ENCODE measurements at places on chromosomes 1 and 21.

GRCh38 chr1:211876851-211877590, 46.5 kb upstream of the LPGAT1 start:
- no peak for DNase-seq

DNA sequence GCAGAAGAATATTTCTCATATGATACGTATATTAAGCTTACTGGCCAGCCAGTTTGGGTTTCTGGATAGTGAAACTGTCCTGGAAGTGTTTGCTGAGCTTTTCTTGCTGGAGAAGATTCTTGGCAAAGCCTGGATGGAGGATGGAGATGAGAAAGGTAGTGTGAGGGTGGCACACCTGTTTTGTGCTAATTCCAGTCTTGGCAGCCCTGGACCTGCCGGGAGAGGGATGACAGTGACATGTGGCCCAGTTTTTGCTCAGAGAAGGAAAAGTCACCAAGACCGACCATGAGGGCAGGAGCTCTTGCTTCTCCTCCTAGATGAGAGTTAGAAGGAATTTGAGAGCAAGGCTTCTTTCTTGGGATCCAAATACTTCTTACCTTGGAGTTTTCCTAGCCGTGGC, 34.1 kb downstream of the DOP1B start:
- DNase-seq = no peak

GRCh38 chr1:71167505-71167904, 86.7 kb upstream of the ZRANB2 start:
- DNase-seq = no peak

- no peak for DNase-seq
Observed at GRCh38 chr21:35658242-35658641, 402.1 kb downstream of the SETD4 start.

GRCh38 chr1:172616195-172616594, 42.7 kb upstream of the FASLG start:
- no peak for DNase-seq

GRCh38 chr1:245645406-245645805, 490.6 kb downstream of the KIF26B start:
- peak; percentile 64 for DNase-seq

GRCh38 chr1:213996320-213997037, 8.7 kb downstream of the PROX1 start:
- no peak for DNase-seq

GRCh38 chr1:87872189-87872588, 543.5 kb downstream of the LMO4 start:
- no peak for DNase-seq

DNA sequence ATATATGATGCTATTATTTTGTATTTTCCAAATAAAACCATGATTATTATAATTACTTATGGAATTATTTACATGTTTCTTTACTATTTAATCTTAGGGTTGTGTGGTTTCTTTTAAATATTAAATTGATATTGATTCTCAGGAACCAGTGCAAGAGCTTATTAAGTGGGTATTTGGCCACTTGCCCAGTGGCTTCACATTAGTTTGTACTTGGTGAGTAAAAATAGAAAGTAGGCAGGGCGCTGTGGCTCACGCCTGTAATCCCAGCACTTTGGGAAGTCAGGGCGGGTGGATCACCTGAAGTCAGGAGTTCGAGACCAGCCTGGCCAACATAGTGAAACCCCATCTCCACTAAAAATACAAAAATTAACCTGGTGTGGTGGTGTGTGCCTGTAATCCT, 497.1 kb downstream of the PTPRC start:
- DNase-seq = no peak

GRCh38 chr1:93093332-93094006, 14.4 kb downstream of the MTF2 start:
- no peak for DNase-seq

GRCh38 chr21:45408271-45408791, 3.4 kb downstream of the COL18A1 start:
- DNase-seq = no peak

GRCh38 chr1:42926879-42927242, 31.8 kb downstream of the SLC2A1 start:
- DNase-seq = no peak

GRCh38 chr1:68111519-68112436, 61.4 kb upstream of the DIRAS3 start:
- peak; percentile 34 for DNase-seq

DNA sequence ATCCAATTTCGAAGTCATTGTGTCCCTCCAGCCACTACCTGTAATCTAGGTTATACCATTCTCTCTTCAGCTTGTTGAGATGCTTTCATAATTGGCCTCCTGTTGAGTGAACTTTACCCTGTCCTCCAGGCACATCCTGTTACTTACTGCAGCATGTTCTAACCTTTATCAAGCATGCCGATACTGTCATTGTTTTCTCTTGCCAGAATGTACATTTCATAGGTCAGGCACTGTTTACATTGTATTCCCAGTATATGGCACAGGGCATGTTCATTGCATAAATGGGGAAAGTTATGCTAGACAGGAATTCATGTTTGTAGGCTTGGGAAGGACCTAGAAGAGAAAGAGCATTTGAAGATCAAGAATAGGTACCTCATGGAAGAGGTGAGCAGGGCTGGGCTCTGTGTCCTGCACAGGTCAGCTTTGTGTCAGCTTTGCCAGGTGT, 10.2 kb downstream of the CXADR start:
- DNase-seq = no peak

GRCh38 chr1:196376630-196377328, 231.5 kb downstream of the KCNT2 start:
- no peak for DNase-seq

DNA sequence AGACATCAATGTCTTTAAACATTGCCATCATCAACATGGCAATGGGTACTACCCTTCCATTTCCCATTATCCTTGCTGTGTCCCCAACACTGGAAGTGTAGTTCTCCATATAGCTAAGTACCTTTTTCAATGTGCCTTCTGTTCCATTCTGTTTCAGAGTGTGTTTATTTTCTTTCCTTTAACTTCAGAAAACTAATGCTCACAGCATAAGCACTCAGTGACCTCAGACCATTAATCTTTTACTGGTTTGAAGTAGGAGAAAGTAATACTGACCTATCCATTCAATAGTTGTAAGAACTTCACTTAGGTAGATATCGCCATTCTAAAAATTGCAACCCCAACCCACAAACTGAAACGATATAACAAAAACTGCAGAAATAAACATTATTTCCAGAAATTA, 37.8 kb downstream of the KCNJ15 start:
- DNase-seq = no peak

DNA sequence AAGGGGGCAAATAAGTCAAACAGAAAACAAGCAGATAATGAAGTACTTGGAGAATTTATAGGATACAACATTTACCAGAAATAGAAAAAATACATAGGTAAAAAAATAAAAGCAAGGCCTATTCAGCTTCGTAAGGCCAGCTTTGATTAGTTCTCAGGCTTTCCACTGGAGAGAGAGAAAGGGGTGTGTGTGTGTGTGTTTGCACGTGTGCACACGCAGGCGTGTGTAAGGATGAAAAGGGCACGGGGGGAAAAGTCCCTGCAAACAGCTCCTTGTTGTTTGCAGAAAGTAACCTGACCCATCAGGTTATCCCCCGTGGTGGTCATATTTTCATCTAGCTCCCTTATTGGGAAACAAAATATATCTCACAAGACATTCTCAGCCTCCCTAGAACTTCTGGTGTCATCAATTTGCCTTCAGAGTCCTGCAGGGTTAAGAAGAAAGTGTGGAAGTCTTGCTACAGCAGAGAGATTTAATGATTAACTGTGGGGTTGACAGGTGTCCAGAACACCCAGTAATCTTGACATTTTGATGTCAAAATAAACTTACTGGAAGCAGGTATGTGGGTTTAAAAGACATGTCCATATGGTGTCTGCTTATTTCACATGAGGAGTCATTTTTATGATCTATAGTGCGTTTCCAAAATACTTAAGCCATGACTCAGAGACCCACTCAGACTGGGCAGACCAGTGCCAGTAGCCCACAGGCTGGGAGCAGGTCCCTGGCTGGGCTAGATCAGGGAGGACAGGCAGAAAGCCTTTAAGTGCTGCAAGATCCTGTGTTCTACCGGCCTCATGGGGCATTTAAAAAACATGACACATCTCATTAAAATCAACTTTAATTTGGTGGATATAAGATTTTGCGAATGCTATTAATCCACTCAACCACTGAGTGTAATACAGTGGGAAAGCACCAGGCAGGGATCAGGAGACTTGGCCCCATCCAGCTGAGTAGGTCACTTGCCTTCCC, 487.6 kb upstream of the CAMK1G start:
- no peak for DNase-seq

- peak; percentile 29 for DNase-seq
Observed at GRCh38 chr1:235624721-235625333, 24.8 kb downstream of the GNG4 start.

DNA sequence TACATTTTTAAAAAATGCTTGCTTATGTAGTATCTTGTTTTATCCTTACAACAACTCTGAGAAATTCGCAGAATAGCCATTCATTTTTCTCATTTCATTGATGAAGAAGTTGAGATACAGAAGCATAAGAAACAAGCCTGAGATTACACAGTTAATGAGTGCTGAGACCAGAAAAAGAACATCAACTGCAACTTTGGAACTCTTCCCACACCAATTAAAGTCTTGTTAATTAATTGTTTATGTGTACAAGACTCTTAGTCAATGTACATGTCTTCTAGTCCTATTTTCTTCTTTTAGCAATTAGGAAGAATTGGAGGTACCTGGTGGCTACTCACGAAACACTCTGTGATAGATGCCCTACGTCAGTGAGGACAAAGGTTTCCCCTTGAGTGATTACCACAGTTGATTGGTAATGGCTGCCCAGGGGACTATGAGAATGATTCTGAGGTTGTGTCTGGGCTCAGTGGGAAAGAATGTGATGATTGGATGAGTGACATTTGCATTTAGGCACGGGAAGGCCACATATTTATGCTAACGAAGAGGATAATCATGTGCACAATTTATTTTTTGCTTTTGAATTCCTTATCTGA, 187.4 kb upstream of the KCNK2 start:
- no peak for DNase-seq

GRCh38 chr1:108512239-108513043, 47.5 kb upstream of the EEIG2 start:
- peak; percentile 47 for DNase-seq

GRCh38 chr1:236543065-236543669, 19.4 kb downstream of the LGALS8 start:
- no peak for DNase-seq

DNA sequence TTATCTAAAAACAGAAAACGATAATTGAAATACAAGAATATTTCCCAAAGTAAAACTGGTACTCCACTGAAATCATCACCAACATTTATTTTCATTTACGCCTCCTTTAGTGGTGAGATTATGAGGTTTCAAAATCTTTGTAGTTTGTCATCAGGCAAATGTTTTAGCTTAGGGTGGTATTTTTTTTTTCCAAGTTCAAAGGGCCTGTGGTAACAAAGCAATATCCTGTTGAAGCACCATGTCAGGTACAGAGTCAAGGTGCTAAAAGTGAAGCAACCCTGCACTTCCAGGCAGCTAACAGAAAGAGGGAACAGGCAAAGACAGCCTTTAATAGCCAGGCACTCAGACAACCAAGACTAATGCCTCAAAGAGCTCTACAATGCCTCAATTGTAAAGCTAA, 89.2 kb downstream of the JAK1 start:
- no peak for DNase-seq

- DNase-seq = no peak
Observed at GRCh38 chr21:25334046-25334730, 273.1 kb downstream of the MRPL39 start.

- no peak for DNase-seq
Observed at GRCh38 chr1:88612292-88612691, 71.8 kb upstream of the PKN2 start.

- no peak for DNase-seq
Observed at GRCh38 chr1:115322631-115323030, 15.4 kb downstream of the NGF start.

DNA sequence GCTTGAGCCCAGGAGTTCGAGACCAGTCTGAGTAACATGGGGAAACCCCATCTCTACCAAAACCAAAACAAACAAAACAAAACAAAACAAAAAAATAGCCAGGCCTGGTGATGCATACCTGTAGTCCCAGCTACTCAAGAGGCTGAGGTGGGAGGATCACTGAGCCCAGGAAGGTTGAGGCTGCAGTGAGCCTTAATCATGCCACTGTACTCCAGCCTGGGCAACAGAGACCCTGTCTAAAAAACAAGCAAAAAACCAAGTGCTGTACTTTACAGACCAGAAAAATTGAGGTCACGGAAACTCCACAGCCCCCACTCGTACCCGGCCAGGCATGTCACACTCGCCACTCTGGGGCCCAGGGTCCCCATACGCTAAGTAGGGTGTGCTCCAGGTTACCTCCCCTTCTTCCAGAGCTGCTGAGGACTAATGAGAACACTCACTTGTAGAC, 22.9 kb downstream of the ATP2B4 start:
- DNase-seq = no peak

- no peak for DNase-seq
Observed at GRCh38 chr1:41629571-41629970, 145.1 kb upstream of the EDN2 start.

DNA sequence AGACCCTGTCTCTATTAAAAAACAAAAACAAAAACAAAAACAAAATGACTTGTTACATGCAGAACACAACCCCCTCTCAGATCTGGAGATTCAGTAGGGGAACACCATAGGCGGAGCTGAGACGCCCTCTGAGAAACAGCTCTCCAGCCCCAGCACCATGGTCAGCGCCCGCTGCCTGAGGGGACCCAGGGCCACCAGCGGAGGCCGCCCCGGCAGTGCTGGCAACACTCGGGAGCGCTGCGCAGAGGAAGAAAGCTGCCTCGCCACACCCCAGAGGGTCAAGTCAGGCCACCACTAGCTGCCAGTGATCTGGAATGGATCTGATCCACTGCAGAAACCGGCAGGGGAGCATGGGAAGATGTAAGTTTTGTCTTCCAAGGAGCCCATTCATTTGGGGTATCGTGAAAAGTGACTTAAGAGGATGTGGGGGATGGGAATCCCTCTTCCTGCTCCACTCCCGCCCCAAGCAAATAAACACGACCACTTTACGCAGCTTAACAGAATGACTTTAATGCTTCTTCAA, 3.1 kb downstream of the ACTA1 start:
- DNase-seq = peak; percentile 69

- DNase-seq = no peak
Observed at GRCh38 chr1:3625151-3625907, 514 bp downstream of the TPRG1L start.

DNA sequence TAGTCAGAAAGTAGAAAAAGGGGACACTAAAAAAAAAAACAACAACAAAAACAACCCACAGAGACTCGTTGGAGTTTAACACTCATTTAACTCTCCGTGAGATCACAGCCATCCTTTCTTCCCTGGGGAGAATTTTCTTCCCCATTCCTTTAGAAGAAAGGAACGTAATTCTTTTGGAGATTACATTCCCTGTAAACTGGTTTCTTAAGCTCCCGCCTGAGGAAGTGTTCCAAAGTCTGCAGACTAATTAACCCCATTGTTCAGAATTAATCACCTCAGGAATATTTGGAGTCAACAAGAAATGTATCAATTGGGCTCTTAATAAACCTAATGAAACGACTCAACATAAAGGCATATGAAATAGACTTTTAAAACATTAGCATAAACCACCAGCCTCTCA, 228.2 kb upstream of the CSF3R start:
- DNase-seq = no peak

DNA sequence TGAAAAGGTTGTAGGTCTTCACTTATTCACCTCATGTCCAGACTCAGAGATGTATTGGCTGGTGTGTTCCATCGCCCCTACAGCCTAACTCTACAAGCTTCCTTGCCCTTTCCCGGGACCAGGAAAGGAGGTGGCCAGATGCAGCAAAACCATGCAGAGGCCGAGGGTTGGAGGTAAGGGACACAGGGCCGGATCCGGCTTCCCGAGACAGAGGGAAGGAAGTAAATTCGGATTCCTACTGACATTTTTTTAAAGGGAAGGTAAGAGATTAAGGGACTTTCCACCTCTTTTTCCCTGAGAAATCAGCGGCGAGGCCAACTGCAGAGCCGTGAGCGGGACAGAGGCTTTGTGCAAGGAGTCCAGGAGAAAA, 12.7 kb downstream of the EPHA10 start:
- DNase-seq = no peak
